Central memory CD8-positive, alpha-beta T cell (primary cell): ENCODE measurements at places on chromosomes 1 and 21.

GRCh38 chr1:22773981-22774832, 63.6 kb downstream of the EPHB2 start:
- DNase-seq, result no peak

DNA sequence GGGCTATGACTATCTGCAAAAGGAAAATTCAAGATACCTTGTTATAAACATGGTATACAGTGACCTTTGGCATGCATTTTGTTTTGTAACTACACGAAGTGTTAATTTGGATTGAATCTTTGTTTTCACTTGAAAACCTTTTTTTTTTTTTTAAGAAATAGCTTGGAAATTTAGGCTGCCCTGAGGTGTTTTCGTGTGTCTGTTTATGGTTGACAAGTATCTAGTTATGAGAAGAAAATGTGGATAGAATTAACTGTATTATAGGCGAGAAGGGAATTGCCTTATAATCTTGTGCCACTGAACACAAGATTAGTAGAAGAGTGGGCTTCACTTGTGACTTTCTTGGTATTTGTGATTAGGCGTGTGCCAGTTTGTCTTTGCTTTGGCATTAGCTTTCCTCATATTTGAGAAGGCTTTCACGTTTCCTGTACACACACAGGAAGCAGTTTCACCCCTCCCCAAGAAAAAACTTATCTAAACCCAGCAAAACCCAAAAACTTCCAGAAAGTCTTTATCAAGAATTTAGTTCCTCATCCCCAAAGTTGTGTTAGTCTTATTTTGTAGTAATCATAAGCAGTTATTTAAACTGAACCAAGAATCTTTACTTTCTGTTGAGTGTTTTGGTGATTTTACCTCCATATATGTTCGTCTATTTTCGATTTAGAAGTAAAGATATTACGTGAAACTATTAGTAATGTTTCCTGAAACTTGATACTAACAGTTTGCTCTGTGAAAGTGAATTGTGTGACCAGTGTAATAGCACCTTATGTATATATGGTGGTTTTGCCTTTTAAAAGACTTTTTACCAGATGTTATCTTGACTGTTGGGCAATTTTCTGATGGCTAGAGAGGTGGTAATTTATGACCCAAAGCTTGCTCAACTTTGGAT, 3.8 kb downstream of the DYRK1A start:
- no peak for DNase-seq

DNA sequence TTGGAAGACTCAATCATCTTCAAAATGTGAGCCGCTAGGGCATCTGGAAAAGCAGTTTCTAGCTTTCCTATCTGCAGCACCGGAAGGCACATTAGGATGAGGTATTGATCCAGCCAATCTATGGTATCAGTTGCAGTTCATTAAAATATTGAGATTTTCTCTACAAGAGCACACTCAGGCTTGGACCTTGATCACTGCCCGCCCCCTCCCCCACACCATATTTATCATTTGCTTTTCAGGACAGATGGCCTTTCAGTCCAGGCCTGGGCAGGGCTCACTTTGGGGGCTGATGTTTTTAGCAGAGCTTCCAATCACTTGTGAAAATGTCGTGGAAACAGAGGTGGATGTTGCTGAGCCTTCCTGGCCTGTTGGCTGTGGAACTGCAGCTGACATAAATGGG, 17.5 kb downstream of the LHX4 start:
- DNase-seq, result no peak

GRCh38 chr1:60668585-60668984, 413.8 kb upstream of the NFIA start:
- no peak for DNase-seq

GRCh38 chr1:22944346-22945055, 28.2 kb downstream of the LACTBL1 start:
- DNase-seq, result no peak

DNA sequence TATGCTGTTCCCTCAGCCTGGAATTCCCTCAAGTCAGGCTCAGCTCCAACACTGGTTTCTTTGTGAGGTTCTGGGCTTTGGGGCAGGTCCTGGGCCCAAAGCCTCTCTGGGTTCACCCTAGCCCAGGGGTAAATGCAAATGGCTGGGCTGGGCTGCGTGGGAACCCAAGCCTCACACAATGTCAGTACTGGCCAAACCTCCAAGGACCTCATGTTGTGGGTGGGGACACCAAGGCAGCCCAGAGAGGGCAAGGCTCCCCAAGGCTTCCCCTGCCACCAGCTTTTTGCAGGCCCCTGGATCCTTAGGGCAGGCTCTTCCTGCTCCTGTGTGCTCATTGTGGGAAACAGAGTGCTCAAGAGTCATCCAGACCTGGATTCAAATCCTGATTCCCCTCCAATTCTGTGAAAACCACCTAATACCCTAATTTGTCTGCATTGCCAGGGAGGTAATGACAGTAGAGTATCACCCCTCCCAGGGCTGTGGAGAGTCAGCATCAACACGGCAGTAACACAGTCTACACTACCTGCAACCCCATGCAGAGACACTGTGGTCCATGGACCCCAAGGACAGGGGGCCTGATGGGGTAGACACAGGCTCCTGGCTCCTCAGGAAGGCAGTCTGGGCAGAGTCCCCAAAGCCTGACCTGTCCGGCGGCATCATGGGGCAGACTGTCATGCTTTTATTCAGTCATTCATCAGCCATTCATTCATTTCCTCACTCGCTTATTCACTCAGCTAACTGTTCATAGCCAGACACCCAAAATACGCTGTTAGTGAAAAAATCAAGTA, 85.7 kb downstream of the DMRTB1 start:
- no peak for DNase-seq

- no peak for DNase-seq
These were observed 19.2 kb downstream of the SPRTN start for GRCh38 chr1:231357187-231357772.

- no peak for DNase-seq
These were observed 8.8 kb downstream of the SMCP start for GRCh38 chr1:152886758-152887409.
